Activated T-helper 1 cell treated with anti-CD3 and anti-CD28 coated beads, Interleukin-2, amount 50 U/mL, for 16 hours (primary cell): ENCODE measurements at places on chromosomes 5 and 9.

DNA sequence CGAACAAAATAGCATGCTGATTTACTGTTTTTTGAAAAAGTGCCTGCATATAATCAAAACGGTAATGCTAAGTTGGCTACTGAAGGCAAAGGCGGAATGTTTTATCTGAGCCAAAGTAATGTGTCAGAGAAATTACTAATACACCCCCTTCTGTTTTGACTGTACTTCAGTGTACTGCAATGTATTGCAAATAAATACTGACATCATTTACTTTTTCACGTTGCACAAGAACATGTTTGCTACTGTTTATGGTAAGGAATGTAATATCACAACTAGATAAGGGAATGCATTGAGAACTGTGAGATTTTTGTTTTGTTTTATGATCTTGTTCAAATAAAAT, 813 bp upstream of the AGTPBP1 start:
- DNase-seq, result no peak

DNA sequence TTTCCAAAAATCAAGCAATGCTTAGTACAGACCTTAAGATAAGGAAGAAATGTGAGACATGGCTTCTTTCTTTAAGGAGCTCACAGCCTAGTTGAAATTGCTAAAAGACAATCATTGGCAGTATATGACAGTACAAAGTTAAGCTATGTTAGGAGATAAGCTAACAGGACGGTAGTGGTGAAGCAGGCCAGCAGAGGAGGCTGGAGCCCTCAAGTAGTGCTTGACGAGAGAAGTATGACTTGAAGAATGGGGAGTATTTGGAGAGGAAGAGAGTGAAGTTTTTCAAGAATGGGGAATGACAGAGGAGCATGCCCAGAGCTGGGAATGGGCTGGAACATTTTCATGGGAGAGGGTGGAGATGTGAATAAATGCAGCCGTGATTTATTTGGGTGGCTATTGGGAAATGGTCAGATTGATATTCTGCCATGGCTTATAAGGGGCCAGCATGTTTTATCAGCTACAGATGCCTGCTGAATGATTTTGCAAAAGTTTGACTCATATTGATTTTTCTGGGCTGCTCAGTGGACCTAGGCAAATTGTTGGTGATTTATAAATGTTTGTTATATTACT, 43.7 kb downstream of the LURAP1L start:
- DNase-seq, result no peak

DNA sequence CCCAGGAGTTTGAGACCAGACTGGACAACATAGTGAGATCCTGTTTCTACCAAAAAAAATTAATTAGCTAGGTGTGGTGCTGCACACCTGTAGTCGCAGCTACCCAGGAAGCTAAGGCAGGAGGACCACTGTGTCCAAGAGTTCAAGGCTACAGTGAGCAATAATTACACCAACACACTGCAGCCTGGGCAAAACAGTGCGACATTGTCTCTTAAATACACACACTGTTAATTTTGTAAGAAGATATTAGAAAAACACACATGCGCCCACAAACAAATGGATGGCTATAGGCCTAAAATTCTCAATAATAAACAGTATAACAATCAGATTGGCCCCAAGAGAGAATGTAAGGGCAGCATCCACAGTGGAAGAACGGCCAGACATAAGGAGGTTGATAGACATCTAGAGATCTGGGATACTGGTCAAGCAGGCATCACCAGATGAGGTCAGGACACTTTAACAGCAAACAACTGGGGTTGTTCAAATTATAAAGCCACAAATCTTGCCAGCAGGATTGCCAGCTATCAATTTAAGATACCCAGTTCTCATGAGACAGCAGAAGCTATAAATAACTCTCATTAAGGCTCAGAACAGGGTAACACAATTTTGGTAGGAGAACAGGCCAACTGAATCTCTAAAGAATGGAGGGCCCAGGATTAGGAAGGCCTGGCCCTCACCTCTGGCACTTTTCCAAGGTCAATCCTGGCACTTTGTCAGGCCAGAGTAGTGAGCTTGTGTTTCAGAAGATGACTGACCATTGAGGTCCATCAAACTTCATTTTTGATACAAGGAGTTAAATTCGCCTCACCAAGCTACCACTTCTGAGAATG, 29.5 kb downstream of the GOLPH3 start:
- no peak for DNase-seq

DNA sequence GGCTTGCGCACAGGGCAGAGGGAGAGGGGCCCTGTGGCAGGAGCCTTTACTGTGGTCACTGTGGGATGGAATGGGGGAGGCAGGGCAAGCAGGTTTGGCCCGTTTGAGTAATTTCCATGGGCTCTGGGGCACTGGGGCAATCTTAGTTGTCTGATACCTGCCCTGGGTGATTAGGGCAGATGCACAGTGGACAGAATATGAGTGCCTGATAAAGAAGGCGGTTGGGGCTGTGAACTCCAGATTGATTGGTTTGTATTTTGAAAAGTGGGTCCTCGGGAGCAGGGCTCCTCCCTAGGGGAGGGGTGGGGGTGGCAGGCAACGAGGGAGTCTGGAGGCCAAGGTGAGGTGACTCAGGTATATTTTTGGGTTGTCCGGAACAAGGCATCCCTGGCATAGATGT, 247.5 kb downstream of the NSG2 start:
- DNase-seq, result no peak

DNA sequence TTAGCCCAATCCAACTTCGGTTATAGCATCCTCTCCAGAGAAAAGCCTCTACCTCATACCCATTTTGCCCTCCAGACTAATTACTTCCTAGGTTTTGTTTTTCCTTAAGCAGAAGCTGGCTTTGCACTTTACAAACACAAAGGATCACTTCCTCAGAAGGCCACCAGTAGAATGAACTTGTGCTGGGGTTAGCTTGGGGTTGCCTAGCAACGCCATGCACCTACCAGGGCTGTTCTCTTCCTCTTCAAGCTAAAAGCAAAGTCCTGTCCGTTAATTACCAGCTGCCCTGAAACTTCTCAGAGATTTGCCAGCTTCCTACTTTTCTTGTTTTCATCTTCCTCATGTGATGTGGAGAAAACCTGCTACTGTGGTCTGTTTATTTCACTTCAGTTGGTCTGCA, 132.0 kb upstream of the WWC1 start:
- DNase-seq, result no peak

DNA sequence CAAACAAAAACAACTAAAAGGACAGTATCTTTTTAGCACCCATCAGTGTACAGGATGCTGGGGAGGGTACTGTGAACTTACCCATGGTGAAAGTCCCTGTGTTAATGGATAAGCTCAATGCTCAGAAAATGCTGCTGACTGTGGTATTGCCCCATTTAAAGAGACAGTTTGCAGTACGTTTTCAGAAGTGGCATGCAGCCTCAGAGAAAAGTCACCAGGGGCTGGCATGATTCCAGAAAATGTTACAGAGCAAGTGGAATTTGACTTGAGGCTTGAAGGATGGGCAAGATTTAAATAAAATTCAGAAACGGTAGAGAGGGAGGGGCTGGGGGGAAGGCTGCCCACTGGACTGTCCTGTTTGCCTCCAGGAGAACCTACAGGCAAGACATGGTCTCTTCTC, 7.2 kb downstream of the S1PR3 start:
- no peak for DNase-seq

- DNase-seq, result no peak
Measured at GRCh38 chr5:176501333-176501732, 35.9 kb downstream of the RNF44 start.

- no peak for DNase-seq
Measured at GRCh38 chr5:111447099-111447498, 65.2 kb downstream of the STARD4 start.

- DNase-seq, result no peak
Measured at GRCh38 chr5:5179597-5179996, 39.5 kb downstream of the ADAMTS16 start.

GRCh38 chr5:3671337-3671736, 75.7 kb downstream of the IRX1 start:
- no peak for DNase-seq

- no peak for DNase-seq
Measured at GRCh38 chr5:1751864-1752822, 47.5 kb downstream of the MRPL36 start.

DNA sequence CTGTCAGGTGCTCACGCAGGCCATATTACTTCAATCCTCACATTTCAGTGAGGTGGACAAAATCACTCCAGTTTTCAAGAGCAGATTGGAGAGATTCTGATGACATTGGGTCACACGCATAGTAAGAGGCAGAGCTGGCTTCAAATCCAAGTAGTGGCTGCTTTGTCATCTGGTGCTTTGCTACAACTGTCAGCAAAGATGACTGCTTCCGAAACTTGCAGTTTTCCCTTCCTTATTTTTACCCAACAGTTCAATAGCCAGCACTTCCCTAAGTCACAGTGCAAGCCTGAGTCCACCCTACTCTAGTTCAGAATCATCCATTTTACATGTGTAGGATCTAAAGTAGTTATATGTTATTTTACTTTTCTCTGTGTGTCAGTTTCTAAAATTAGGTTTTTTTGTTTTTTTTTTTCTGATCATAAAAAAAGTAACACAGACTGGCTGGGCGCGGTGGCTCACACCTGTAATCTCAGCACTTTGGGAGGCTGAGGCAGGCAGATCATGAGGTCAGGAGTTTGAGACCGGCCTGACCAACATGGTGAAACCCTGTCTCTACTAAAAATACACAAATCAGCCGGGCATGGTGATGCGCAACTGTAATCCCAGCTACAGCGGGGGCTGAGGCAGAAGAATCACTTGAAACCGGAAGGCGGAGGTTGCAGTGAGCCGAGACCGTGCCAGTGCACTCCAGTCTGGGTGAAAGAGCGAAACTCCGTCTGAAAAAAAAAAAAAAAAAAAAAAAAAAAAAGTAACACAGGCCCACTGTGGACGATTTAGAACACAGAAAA, 49.6 kb downstream of the ANKDD1B start:
- no peak for DNase-seq
